Activated CD8-positive, alpha-beta memory T cell treated with anti-CD3 and anti-CD28 coated beads for 48 hours (primary cell): ENCODE measurements at places on chromosomes 16 and 17.

DNA sequence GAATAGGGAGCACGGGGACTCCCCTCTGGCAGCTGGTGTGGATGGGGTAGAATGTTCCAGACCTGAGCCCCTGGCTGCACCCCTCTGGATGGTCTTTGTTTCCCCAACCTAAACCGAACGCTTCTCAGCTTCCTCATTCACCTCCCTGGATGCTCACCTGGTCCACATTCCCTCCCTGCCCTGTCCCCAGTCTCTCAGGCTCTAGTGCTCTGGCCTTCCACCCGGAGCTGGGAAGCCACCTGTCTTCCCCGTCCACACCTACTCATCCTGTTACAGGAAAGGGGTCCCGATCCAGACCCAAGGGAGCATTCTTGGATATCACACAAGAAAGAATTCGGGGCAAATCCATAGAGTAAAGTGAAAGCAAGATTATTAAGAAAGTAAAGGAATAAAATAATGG lies 73.5 kb downstream of the CYLD start:
- no peak for DNase-seq

DNA sequence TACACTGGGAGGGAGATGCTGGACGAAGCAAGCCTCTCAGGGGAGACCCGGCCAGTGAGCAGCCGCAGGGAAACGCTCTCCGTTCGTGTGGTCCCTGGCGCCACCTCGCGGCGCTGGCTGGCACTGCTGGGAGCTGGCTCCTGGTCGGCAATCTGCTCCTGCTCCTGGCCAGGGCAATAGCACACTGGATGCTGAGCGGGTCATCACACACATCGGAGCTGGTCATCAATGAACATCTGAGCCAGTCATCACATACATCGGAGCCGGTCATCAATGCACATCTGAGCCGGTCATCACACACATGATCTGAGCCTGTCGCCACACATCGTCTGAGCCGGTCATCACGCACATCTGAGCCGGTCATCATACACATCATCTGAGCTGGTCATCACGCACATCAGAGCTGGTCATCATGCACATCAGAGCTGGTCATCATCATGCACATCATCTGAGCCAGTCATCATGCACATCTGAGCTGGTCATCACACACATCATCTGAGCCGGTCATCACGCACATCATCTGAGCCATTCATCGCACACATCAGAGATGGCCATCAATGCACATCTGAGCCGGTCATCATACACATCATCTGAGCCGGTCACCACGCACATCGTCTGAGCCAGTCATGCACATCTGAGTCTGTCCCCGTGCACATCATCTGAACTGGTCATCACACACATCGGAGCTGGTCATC lies 217.3 kb downstream of the RBFOX3 start:
- peak; percentile 29 for DNase-seq

DNA sequence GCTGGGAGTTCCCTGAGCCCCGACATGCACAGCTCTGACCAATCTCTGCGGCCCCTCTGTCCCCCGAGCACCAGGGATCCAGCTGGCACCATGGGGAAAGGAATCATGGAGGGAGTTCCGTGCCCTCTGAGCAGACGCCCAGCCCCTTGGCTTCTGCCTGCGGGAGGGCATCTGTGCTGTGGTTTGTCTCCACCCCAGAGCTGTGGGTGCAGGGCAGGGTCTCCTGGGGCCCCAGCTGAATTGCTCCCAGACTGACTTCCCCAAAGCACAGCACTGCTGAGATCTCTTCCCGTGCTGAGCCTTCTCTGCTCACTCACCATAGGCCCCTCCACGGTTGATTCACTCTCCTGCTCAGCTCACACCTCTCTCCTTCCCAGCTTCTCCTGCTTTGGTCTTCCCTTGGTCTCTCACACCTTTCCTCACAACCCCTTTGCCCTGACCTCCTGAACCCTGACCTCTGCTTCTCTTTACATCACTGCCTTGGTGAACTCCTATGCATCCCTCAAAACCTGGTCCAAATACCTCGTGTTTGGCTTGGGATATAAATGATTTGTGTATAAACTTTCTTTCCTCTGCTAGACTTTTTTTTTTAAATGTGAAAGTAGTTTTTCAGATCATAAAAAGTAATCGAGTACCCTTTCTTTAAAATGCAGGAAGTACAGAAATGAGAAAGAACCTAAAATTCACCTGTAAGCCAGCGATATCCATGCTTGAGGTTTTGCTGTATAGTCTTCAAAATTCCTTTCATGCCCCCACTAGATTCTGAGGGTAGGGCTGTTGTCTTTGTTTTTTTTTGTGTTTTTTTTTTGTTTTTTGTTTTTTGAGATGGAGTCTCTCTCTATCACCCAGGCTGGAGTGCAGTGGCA lies 265.3 kb downstream of the SEC14L1 start:
- no peak for DNase-seq

GRCh38 chr17:65017207-65017774 lies 39.2 kb downstream of the GNA13 start:
- DNase-seq: no peak

DNA sequence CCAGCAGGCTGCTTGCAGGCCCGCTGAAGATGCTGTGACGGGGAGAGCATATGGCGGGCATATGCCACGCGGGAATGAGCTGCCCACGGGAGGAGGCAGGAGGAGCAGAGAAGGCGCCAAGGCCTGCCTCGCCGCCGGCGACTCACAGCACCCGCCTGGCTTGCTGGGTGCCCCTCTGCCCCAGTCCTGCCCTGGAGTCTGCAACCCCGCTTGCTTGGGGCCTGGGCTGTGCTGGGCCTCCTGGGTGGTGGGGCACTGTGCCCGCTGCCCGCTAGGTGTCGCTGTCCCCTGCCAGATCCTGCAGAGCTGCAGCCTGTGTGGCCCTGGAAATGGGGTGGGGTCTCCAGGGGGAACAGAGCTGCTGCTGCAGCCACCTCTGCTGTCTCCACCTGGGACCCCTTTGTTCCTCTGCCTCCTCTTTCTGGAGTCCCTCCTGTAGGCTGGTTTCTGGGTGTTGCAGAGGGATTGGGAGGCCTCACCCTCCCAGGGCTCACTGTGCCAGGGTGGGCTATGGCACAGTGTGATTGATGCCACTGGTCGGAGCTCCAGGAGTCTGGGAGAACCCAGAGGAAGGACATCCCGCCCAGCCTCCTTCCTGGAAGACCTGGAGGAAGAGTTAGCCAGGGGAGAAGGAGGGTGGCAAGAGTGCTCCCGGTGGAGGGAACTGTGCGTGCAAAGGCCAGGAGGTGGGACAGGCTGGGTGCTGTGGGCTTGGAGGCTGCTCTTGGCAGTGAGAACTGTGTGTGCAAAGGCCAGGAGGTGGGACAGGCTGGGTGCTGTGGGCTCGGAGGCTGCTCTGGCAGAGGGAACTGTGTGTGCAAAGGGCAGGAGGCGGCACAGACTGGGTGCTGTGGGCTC lies 141.0 kb upstream of the CIBAR2 start:
- peak; percentile 58 for DNase-seq

DNA sequence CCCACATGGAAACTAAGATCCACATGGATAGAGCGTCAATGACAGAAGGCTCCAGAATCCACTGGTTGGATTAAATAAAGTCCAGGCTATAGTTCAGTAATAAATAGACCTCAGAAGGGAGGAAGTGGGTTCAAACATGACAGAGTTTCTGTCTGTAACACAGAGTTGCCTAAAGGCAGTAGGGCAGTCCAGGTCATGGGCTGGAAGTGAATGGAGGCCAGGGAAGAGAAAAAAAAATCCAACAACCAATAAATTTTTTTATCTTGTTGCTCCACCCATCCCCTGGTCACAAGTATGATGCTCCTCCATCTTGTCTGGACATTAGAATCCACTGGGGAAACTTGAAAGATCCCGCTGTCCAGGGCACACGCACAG lies 92.4 kb downstream of the RGS9 start:
- no peak for DNase-seq

DNA sequence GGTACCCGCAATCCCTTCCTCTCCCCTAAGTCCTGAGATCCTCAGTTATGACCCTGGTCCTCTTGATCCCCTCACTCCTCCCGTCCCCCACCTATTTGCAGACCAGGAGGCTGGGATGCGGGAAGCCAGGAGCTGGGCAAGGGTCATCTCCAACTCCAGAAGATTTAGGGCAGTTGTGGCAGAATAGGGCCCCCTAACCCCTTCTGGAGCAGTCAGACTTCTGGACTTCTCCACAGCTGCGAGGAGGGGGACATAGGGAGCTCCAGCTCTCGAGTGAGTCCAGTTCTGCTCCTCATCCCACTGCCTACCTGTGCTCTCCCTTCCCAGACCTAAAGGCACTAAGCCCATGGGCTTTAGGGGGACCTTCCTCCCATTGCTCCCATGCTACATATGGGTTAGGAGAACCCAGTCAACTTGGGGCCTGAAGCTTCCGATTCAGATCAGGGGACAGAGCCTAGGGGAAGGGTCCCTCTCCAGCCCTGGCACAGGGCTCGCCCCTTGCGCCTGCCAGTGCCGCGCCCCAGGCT lies 1.3 kb downstream of the WNK4 start:
- no peak for DNase-seq

DNA sequence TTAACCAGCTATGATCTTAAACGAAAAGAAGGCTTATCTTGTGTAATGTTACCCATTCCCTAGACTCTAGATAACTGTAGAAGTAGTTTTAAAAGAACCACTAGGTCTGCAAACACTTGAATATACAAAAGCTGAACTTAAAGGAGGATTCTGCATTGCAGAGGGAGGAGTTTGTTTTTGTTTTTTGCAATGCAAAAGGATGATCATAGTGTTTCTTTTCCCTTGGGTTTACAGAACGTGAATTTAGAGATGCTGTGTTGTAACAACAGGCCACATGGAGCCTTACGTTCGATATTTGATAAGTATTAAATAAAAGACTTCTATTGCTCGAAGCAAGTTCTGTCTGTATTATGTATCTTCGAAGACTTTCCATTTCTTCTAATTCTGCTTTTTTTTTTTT lies 77.6 kb downstream of the CHD9 start:
- DNase-seq: no peak

GRCh38 chr17:58096892-58097291 lies 13.7 kb downstream of the DYNLL2 start:
- DNase-seq: no peak

DNA sequence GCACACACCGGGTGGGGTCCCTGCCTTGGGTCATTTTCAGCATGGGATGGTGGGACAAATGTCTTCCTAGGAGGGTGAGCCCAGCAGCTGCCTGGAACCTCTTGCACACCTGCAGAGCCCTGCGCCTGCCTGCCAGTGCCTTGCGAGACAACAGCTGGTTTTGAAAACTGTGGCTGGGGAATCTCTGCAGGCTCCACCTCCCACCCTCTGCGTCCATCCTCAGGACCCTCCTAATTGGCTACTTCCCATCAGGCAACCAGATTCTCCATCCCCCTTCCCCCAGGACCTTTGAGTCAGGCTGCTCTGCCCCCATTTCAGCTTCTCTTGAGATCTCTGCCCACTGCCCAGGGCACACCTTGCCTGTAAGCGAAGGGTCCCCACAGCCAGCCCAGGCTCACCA lies 26.6 kb downstream of the PEMT start:
- DNase-seq: no peak

DNA sequence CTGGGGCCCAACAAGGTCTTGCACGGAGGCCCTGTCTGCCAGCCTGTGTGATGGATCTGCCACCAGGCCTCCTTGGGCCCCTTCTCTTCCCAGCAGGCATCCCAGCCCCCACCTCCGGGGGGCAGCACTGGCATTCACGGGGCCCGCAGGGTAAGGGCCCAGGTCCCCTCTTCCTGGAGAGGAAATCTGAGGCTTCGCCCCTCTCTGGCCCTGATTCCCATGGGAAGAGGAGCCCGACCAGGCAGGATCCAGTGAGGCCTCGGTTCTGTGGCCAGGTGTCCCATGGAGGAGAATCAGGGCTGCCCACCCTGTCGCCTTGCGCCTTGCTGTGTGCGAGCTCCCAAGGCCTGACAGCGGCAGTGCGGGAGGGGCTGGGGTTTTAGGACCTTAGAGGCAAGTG lies 48.4 kb downstream of the PDPK1 start:
- no peak for DNase-seq

- no peak for DNase-seq
Measured at GRCh38 chr17:67974185-67974584, 22.1 kb downstream of the C17orf58 start.

- DNase-seq: no peak
Measured at GRCh38 chr16:70267516-70267915, 15.8 kb upstream of the EXOSC6 start.

DNA sequence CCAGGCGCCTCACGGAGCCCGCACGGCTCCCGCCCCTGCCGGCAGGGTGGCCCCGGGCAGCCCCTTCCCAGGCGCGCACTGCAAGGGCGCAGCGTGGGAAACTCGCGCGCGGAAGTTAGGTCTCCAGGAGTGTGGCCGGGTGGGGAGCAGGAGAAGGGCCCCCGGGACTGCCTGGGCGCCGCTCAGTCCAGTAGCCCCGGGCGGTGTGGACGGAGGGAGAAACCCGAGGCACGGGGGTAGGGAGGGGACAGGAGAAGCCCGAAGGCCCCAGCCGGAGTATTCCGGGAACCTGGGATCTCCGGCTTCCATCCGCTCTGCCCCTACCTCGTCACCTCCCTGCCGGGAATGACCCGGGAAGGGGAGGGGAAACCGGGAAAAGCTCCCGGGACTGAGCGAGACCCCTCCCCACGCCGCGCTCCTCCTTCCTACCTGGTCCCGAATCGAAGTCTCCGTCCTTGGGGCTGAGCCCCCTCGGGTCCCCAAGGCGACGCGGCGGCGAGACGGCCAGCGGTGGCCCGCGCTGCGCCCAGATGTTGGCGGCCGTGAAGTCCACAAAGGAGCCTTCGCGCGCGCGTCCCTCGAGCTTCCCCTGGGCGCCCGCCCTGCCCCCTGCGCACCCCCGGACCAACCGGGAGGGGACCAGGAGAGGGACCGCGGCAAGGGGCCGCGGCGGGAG lies 418 bp downstream of the SOCS3 start:
- DNase-seq: no peak

DNA sequence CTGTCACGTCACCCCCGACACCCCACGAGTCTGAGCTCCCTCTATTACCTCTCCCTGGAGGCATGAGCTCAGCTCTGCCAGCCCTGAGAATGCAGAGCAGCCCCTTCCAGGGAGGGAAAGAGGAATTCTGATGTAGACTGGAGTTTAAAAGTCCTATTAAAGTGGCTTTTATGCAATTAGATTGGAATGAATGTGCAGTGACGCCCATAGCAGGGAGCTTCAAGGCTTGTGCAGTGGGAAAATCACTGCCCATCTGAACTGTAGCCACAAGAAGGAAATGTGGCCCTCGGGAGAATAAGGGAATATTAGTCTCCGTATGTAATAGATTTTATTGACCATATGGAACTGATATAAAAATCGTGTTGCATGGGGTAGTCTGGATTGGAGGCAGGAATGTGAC lies 66.9 kb downstream of the ZNF423 start:
- DNase-seq: no peak
